Endodermal cell (in vitro differentiated cells): ENCODE measurements at places on chromosomes 5 and 9. TPM values are rescaled to one million over a fixed set of nuclear protein-coding genes. Genes with fewer than 3 reads are reported as not detected.

SLC36A3 gene
- total RNA-seq: not detected in 3 replicates

QRFP gene
- not detected in 3 replicates for total RNA-seq

REEP2 gene
- total RNA-seq: 16.2 and 17.7 TPM in 2 replicates

TAF11L5 gene
- total RNA-seq: not detected in 2 replicates

ENTREP1 gene
- 13.7 to 42.6 TPM (median 13.9 TPM) in 3 replicates for total RNA-seq

SPRY4 gene
- total RNA-seq: 45.7 to 70.2 TPM (median 69.8 TPM) in 3 replicates

TAS2R1 gene
- total RNA-seq: not detected in 2 replicates

- peak; percentile 28 for DNase-seq
Observed at GRCh38 chr5:136026636-136027035, 2.2 kb upstream of the TGFBI start.

DNA sequence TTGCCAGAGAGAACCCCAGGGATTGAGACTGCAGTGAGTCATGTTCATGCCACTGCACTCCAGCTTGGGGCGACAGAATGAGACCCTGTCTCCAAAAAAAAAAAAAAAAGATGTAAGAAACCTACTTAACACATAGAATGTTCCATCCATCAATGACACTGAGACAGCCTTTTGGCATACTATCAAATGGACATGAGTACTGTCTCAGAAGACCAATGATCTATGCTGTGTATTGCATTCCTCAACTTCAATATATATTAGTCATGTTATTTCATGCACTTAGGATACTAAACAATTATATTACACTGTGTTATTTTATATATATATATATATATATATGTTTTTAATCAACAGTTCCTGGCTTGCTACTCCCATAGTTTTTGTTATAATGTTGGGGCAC, 57.1 kb upstream of the ANKH start:
- DNase-seq: no peak

DNA sequence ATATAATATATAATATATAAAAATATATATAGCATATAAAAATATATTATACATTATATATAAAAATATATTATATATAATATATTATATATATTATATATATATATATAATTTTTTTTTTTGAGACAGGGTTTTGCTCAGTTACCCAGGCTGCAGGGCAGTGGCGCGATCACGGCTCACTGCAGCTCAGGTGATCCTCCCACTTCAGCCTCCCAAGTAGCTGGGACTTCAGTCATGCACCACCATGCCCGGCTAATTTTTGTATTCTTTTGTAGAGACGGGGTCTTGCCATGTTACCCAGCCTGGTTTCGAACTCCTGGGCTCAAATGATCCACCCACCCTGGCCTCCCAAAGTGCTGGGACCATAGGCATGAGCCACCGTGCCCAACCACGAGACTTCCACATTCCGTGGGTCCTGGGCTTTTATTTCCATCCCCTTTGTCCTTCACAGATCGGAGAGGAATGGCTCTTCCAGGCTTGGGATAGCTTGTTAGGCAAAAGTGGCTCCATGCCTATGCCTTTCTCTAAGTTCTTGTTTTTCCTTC, 62.0 kb upstream of the IER5L start:
- no peak for DNase-seq

DNA sequence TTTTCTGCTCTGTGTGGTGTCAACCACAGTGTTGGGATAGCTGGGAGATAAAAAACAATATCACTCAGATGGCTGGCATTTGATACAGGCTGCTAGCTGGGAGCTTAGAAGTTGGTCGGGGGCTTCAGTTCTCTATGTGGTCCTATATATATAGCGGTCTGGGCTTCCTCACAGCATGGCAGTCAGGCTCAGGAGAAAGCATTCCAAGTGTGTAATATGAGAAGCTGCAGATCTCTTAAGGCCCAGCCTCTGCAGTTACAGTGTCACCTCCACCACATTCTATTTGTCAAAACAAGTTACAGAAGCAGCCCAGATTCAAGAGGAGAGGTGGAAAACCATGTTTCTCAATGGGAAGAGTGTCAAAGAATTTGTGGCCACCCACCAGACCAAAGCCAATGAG, 108.1 kb upstream of the NIPBL start:
- no peak for DNase-seq

DNA sequence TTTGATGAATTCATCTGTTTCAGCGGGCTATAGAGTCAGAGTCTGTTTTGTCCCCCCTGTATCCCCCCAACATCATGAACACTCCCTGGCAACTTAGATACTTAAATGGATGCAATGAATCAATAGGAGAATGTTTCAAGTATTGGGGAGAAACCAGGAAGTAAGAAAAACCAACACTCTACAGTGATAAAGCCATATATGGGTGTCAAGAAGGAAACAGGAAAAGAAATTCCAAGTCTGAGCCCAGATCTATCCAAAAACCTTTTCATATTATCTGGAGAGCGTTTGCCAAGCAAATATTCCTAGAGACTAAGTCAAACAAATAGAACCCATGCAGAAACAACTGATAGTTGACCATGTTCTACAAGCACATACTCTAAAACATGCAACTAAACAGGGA, 2.3 kb upstream of the GNAQ start:
- no peak for DNase-seq

DNA sequence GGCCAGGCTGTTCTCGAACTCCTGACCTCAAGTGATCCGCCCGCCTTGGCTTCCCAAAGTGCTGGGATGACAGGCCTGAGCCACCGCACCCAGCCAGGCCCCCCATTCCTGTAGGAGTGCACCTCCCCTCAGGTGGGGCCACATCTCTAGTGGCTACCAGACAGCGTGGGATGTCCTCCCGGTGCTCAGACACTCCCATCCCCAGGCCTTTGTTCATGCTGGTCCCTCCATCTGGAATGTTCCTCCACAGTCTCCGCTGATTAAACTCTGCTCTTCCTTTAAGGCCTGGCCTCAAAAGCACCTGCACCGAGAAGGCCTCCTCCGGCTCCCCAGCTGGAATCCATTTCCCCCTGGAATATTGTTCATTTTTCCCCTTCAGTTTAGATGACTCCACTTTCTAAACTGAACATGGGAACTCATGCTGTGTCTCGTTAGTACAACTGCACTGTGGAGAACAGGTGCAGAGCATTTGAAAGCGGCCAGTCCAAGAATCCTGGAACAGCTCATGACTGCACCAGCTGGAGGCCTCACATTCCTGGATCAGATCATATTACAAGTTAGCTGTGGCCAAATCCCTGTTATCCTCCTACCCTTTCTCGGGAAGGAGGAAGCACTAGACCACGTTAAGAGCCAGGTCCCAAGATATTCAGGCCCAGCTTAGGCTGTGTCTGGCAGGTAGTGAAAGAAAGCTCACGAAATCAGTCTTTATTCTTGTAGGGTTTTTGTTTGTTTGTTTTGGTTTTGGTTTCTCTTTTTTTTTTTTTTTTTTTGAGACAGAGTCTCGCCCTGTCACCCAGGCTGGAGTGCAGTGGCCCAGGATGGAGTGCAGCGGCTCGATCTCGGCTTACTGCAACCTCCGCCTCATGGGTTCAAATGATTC, 10.8 kb upstream of the PRRC2B start:
- DNase-seq: peak; percentile 81

DNA sequence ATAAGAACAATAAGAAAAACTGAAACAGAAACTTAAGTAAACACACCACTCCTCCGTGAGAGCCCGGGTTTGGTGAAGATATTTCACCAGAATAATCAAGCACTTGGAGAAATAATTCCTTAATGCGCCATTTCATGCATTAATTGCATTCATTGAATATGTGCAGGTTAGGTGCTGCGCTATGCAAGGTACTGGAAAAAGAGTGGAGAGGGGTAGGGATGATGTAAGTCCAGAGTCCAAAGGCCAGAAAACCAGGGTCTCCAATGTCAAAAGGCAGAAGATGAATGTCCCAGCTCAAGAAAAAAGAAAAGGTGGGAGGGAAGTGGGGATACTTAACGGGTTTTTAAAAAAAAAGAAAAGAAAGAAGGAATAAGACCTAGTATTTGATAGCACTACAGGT, 669 bp upstream of the ZFP37 start:
- DNase-seq: no peak

DNA sequence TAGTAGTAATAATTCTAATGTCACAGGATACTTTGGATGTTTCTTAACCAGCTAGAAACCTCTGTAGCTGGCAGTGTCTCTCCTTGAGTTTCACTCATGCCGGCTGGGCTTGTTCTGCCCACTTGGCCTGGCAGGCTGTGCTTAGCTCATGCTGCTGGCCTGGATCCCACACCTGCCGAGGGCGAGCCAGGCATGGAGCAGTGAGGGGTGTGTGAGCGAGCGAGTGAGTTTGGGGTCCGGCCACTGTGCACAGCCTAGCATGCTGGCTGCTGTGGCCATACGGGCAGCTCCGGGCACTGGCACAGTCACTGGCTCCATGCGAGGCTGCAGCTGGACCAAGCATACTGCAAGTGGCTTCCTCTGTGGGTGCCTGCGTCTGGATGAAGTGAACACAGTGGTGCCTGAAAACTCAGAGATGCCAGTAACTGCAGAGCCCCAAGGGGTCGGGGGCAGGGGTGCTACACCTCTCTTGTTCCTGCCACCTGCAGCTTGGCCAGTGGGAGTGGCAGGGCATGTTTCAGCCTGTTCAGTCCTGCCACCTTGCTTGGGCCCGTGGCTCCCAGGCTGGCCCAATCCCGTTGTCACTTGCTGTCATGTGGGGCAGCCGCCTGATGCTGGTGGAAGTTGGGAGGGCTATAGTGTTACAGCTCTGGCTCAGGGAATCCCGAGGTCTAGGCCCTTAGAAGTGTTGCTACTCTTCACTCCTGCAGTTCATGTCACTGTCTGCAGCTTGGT, 9.9 kb downstream of the FSD1L start:
- DNase-seq: no peak

DNA sequence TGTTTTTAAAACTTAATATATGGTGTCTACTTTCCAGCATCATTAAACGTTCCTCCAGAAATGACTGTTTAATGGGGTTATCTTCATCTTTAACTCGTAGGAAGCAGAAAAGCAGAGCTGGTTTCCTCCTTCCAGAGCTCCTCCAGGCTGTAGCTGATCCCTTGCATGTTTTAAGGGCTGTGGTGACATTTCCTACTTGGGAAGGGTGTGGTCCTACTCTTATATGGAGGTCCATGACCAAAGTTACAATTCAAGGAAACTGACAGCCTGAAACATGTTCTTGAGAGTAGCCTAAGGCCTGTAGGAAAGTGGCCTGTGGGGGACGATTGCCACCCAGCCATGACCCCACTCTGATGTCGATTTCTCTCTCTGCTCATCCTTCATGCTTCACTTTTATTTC, 297.1 kb downstream of the GADD45G start:
- no peak for DNase-seq

DNA sequence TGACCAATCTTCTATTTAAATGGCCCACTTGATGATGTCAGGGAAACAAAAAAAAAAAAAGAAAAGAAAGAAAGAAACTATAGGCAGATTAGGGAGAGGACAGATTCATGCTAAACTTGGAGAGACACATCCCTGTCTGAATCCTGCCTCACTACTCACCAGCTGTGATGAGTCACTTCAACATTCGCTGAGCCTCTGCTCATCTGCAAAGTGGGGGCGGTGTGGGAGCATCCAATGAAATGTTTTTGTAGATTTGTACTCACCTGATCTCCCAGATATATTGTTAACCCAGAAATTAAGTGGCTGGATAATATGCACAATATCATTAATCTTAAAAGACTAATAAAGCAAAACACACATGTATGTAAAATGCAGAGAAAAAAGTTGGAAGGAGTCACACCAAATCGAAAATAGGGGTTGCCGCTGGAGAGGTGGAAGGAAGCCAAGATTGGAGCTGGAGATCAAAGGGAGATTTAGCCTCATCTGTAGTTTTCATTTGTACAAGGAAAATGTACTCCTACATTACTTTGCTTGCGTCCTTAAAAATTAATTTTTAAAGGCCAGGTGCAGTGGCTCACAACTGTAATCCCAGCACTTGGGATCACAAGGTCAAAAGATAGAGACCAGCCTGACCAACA, 17.0 kb upstream of the ERGIC1 start:
- peak; percentile 48 for DNase-seq

DNA sequence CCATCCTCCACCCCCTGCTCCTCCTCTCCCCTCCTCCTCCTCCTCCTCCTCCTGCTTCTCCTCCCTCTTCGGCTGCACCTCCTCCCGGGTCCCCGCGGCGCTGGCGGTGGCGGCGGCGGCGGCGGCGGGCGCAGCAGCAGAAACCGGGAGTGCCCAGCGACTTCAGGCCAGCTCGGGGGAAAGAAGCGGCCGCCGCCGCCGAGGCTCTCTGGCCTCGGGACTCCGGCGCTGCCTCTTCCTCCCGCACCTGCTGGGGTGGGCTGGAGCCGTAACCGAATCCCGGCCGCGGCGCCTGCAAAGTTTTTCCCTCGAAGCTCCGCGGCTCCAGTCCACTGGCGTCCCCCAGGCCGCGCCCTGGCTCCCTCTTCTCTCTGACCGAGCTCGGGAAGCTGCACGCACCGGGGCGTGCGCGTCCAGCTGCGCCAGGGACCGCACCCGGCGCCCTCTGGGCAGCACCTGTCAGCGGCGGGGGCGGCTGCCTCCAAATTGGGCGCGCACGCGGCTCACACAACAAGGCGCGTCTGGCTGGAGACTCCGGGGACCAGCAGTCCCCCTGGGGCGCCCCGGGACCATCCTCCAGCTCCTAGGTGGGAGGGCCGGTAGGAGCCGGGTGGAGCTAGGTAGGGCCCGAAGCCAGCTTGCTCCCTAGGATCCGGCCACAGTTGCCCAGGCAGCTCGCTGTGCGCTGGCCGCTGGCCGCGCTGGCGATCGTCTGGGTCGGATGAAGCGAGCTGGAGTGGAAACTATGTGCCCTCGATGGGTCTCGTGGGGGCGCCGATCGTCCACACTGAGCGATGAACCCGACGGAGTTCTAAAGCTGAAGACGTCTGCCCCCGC, at the start of gene MCTP1:
TSS of gene MCTP1 (minus strand) at position 523 of the 837 bp plus-strand sequence.
- DNase-seq: peak; percentile 86

- DNase-seq: no peak
Observed at GRCh38 chr5:36643162-36643561, 36.8 kb downstream of the SLC1A3 start.

DNA sequence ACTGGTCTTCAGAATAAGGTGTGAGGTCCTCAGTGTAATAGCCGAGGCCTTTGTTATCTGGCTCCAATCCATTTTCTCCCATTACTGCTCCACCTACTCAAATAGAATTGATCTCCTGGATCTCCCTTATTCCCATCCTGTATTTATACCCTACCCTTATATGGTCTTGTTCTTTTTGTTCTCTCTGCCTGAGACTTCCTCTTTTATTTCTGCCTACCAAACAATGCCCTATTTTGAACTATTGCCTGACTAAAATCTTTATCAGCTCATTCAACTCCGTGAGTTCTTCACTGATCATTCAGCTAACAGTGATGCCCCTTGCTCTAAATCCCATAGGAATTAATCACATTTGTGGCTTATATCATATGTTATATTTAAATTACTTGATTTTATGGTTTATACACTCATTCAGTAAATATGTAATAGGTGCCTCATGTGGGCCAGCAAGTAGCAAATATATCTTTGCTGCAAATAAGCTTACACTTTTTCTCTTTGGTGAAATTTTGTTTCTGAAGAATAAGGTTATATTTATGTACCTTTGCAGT, 417.5 kb upstream of the MEF2C start:
- DNase-seq: no peak

- no peak for DNase-seq
Observed at GRCh38 chr5:179294891-179295777, 50.1 kb downstream of the ADAMTS2 start.

DNA sequence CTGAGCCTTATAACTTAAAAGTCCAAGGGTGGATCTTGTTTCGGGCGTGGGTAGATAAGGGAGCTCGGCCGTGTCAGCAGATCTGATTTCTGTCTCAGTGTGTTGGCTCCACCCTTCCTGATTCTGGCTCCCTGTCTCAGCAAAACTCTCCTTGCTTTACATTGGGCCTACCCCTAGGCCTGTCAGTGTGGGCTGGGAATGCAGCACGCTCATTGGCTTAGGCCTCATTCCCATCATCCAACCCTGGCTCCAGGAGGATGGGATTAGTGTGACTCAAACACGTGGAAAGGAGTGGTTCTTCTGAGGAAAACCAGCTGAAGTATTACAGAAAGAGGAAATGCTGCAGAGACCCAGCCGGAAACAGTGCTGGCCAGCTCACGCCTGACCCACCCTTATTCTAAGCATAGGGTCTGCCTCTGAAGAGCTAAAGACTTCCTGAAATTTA, 59.9 kb downstream of the ZFAND5 start:
- peak; percentile 75 for DNase-seq
